ENCODE measurements at places on chromosomes 2 and 18.

DNA sequence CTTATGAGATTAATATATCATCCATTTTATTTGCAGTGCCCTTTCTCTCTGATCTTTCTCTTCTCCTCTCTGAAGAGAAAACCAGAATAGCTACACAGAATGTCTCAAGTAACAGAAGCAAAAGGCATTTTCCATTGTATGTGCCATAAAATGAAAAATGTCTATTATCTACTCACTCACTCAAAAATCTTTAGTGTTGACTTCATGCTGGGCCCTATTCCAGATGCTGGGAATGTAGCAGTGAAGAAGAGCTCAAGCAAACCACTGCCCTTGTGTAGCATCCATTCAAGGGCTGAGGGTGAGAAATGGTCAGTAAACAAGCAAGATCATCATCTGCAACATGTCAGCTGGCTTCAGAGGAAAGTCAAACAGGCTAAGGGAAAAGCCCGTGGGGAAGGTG is 427.7 kb downstream of the METTL4 start:
- DNase-seq, result peak; percentile 4

GRCh38 chr18:43777636-43778304 is 500.5 kb upstream of the SYT4 start:
- no peak for DNase-seq

DNA sequence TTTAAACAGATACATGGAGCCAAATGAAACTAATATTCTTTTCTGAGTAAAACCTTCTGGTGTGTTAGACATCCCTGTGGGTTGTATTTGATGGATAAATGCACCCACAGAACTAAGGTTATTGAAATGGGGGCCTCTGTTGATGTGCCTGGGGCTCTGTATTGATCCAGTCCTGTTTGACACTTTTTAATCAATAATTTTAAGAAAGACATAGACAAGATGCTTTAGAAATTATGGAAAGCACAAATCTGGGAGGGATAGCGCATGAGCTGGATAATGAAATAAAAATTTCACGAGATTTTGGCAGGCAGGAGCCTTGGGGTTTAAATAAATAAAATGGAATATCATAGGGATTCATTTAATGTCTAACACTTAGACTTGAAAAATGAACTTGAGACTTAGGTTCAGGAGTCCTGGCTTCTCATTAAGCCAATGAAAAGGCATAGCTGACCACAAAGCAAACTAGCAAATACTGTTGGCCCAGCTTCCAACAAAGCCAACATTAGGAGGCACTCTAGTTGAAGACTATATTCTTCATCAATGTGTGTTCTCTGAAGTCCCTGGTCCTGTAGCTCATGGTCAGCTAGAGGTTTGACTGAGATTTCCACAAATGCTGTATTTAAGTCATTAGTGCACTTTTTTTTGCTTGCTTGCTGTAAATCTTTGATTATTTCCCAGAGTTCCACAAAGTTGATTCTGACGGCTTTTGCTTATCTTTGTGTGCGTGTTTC is 64.2 kb upstream of the SH3RF3 start:
- DNase-seq, result no peak

GRCh38 chr18:51194604-51195003 is 2.9 kb downstream of the MEX3C start:
- DNase-seq, result peak; percentile 5

- DNase-seq, result peak; percentile 3
These were observed 58.3 kb upstream of the MAPRE3 start for GRCh38 chr2:26911911-26912861.

- no peak for DNase-seq
These were observed 239.1 kb upstream of the BOD1L2 start for GRCh38 chr18:56907771-56908170.

GRCh38 chr2:45002686-45003085 is 6.6 kb downstream of the SIX2 start:
- DNase-seq, result no peak

- DNase-seq, result peak; percentile 53
These were observed 7.9 kb downstream of the PCBP1 start for GRCh38 chr2:70094978-70095719.

- no peak for DNase-seq
These were observed 241.8 kb upstream of the RAB12 start for GRCh38 chr18:8367217-8367988.

DNA sequence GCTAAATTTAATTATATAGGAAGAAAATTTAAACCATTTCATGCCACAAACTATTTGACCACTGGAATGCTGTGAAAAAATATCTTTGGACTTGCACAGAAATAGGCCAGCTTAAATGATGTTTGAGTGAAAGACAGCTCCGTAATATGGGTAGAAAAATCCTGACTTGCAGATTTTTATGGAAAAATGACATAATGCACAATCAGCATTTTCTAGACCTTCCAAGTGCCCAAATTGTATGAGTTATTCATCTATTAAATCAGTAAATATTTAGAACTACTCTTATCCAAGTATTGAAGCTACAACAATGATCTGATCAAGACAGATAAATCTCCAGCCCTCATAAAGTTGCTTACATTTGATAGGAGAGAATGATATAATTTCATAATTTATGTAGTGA is 691.1 kb upstream of the DDX18 start:
- DNase-seq, result no peak

DNA sequence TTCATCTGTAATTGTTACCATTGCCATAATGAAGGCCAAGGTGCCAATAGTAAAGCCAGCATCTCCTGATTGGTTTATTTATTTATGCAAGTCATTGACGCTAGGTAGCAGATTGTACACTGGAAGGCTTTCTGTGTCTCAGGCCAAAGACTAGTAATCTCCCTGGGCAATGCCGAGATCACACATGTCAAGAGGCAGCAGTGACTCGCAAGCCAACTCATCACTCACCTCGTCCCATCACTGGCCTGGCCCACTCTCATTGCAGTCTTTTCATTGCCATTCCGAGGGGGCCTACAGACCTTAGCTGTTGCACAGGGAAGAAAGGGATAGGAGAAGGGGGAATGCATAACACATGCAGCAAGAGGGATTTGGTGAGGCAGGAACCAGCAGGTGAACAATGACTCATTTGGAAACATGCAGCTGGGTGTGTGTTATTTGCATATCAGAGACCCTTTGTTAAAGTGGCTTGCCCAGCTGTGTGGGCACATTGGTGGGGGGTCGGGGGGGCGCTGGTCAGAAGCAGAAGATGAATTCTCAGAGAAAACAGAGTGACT is 448.7 kb upstream of the HNRNPA3 start:
- DNase-seq, result no peak

All from foreskin fibroblast (primary cell).